ENCODE measurements at places on chromosomes 6 and 20.

DNA sequence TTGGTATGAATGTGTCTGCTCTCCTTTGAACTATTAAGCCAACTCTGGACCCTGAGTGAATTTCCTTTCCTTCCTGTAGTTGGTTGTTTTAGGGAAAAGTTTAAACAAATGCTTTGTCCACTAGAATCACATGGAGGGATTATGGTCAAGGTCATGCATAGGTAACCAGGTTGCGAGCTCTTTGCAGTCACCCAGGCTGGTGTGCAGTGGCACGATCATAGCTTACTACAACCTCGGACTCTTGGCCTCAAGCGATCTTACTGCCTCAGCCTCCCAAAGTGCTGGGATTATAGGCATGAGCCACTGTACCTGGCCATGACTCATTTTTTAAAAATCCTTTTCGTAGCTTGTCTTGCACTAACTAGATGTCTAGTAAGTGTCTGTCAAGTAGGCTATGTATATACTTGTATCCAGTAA lies 88.0 kb upstream of the SOX4 start:
- DNase-seq = no peak

DNA sequence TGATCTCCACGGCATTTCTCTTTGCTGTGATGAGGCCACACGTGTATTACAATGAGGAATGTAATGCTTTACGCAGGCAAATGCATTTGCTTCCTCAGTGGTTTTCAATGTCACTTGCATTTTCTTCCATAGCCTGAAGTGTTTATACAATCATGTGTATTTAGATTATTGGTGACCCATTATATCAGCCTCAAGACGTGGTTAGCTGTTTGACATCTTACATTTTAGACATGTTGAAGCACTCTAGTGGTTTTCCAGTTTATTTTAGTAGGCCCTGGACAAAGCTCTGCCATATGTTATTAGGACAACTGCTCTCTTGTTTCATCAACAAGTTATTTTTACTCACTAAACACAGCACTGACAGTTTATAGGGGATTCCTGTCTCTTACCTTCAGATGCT lies 200.4 kb downstream of the UTRN start:
- DNase-seq = no peak

DNA sequence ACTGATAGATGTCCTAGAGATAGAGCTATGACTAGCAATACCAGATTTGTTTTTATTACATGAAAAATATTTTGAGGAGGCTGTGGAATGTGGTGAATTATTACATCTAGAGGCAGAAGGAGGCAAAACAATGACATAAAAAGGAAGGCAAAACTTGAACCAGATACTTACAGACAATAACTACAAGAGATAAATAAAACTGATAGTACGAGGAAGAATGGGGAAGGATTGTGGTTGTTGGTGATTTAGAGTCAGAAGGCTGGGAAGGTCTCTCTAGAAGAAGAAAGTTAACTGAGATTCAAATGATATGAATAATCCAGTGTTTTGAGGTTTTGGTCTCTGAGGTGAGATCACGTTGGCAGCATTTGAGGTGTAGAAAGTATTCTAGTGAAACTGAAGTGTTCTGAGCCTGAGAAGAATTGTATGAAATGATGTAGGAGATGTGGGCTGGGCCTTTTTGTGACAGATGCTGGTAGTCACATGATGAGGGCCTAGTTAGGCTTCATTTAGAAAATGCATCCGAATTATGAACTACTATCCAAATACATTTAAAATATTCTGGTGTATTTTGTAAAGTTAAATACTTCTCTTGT lies 589.1 kb downstream of the EYS start:
- DNase-seq = no peak

DNA sequence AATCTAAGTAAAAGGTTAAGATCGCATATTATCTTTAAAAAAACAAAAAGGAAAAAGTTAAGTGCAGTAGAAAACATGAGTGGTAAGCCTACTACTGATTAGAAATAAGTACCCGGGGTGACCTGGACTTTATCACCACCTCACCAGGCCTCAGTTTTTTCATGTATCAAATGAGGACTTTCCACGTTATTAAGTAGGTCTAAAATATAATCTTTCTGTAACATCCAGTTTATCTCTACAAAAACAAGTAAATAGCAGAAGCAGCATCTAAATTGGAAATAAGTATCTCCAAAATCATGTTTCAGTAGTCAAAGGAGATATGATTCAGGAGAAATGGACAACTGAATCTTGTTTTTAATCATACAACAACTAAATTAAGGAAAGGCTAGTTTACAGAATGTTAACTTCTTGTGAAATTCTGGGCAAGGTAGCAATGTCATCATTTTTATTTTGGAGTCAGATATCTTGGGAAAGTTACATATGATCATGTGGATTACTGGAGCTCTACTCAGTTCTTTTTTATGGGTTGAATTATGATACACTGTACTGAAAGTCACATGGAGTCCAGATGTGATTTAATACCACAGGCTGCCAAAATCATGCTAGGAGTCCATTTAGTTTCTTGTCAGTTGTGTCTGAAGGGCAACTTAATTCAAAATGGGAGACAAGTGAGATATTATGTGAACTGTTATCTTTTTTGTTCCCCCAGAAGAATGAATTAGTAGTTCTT lies 114.7 kb upstream of the PRL start:
- DNase-seq = no peak

DNA sequence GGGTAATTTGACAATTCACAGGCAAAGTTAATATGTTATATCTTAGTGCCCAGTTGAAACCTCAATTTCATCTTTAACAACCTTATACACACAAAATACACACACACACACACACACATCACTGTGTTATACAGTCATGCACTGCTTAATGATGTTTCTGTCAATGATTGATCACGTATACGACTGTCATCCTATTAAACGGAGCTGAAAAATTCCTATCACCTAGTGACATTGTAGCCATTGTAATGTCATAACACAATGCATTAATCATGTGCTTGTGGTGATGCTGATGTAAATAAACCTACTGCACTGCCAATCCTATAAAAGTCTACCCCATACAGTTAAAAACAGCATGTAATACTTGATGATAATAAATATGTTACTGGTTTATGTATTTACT lies 64.8 kb upstream of the HLA-E start:
- DNase-seq = no peak

DNA sequence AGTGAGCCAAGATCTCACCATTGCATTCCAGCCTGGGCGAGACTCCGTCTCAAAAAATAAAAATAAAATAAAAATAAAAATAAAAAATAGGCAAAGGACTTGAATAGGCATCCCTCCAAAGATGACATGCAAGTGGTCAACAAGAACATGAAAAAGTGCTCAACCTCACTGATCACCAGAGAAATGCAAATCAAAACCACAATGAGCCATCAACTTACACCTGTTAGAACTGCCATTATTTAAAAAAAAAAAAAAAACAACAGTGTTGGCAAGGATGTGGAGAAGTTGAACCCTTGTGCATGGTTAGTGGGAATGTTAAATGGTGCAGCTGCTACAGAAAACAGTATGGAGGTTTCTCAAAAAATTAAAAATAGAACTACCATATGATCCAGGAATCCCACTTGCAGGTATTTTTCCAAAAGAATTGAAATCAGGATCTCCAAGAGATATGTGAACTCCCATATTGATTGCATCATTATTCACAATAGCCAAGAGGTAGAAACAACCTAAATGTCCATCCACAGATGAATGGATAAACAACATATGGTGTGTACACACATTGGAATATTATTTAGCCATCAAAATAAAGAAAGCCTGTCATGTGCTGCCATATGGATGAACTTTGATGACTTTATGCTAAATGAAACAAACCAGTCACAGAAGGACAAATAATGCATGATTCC lies 2.8 kb downstream of the C20orf203 start:
- no peak for DNase-seq

GRCh38 chr6:161393839-161394364 lies 120.0 kb upstream of the AGPAT4 start:
- peak; percentile 48 for DNase-seq

DNA sequence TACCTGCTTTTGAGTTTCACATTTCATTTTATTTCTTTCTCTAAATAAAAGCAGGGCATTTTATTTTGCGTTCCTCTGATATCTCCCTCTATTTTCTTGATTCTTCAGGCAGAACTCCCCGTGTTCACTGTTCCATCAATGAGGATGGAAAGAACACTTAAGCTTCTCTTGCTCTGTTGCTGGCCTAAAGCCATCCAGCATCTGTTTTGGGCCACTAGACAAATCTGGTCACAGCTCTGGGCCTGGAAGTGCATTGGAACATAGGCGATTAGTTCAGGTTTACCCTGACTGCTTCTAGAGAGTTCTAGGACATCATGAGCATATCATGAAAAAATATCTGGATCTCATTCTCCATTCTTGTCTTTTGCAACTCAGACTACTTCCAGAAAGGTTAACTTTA lies 611.2 kb downstream of the UTRN start:
- DNase-seq = no peak

GRCh38 chr20:44431502-44432234 lies 44.0 kb upstream of the TTPAL start:
- DNase-seq = no peak

GRCh38 chr20:5211803-5212714 lies 85.3 kb downstream of the CDS2 start:
- no peak for DNase-seq

DNA sequence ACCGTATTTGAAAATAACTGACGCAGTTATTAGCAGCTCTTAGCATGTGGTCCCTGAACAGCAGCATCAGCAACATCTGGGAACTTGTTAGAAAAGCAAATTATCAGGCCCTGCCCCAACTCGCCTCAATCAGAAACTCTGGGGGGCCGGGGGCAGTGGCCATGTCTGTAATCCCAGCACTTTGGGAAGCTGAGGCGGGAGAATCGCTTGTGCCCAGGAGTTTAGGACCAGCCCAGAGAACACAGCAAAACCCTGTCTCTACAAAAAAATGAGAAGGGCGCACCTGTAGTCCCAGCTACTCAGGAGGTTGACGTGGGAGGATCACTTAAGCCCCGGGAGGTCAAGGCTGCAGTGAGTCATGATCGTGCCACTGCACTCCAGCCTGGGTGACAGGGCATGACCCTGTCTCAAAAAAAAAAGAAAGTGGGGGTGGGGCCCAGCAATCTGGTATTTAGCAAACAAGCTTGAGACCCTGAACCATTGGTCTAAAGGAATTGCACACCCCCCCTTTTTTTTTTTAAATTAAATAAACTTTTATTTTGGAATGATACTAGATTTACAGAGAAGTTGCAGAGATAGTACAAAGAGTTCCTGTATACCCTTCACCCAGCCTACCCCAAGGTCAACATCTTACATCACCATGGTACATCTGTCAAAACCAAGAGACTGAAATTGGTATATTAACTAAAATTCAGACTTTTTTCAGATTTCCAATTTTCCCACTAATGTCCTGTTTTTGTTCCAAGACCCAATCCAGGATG lies 6.7 kb downstream of the SRXN1 start:
- DNase-seq = no peak

DNA sequence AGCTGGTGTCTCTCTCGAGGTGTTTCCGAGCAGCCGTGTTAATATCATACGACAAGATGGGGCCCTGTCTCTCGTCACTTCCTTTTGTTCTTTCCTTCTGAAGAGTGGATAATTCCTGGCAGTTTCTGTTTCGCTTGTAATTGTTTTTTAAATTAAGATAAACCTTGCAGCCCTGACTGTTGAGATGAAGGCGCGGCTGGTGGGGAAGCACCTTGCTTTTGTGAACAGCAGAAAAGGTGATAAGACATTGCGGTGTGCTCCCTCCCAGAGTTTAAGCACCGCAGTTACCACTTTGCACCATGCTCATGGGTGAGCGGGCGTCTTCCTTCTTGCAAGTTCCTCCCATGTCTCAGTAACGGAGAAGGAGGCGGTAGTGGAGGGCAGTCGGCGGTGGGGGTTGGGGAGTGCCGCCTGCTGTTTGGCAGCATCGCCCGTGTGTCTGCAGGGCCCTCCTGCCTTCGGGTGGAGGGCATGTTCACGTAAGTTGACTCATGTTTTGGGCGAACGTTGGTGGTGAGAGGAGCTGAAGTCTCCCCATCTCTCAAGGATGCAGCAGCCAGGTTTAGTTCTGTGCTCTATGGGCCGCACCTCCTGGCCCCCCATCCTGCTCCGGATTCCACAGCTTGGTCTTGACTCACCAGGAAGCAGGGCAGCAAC lies 345.9 kb downstream of the TAF4 start:
- peak; percentile 42 for DNase-seq

DNA sequence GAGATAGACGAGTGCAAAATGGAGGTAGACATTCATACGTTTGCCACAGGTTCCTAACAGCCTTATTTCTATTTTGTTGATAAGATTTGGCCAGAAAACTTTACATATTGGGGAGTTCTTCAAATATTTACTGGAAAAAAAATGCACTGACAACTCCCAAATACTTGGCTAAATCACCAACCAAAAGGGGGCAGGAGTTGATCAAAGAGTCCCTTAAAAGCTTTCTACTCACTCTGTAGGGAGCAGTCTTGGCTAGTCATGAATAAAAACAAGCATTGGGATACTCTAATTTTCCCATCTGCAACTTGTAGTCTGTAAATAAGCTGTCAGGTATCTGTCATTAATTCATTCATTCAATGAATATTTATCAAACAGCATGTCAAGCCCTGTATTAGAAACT lies 18.4 kb downstream of the TENT5A start:
- DNase-seq = no peak

DNA sequence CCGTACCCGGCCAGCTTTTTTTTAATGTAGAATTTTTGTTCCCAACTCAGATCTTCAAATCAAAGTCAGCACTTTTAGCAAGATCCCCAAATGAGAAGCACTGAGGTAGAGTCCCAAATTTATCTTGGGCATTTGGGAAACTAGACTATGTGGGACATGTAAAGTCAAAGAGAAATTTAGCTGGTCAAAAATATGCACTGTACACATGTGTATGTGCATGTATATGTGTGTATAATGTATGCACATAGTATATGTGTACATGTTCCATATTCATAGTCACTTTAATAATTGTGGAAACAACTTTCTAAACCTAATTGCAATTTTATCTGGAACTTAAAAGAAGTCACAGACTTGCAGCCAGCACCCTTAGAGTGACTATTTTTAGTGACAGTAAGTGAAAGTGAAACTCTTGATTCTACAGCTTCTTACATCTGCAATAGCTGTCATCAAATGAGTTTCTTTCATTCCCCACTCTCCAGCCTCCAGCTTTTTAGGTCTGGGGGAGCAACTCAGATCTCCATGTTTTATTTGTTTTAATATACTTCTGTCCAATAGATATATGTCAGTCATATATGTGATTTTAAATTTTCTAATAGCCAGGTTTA lies 53.6 kb downstream of the CDC40 start:
- no peak for DNase-seq
